ENCODE measurements at places on chromosomes 1 and 21.

DNA sequence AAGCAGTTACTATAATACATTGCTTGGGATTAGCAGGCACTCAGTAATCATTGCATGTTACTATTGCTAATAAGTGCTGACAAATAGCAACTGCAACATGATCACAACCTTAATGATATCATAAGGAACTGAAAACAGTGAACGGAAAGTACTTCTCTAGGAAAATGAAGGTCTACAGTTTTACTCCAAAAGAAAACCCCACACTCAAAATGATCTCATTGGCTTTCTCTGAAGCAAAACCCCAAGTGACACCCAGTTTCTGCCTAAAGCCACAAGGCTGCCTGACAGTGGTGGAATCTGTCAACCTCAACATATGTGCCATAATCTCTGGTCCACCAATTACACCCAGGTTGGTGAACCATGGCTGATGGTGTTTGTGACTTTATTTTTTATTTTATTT is 137.6 kb downstream of the PTGER3 start:
- no peak for DNase-seq

DNA sequence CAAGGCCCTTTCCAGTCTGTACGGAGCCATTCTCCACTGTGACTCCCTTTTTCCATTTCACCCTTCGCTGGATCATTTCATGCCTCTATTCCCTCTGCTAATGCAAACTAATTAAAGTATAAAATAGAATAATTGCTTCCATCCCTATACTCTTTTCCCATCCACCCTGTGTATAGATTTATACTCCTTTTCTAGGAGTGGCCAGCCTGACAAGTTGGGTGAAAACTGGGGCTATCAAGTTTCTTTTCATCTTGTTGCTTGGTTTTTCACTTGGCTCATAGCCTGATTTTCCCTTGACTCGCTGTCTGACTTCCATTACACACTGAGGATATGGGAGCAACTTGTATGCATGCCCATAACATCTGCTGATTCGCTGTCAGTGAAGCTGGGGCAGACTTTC is 107.0 kb downstream of the PLXNA2 start:
- DNase-seq = no peak

DNA sequence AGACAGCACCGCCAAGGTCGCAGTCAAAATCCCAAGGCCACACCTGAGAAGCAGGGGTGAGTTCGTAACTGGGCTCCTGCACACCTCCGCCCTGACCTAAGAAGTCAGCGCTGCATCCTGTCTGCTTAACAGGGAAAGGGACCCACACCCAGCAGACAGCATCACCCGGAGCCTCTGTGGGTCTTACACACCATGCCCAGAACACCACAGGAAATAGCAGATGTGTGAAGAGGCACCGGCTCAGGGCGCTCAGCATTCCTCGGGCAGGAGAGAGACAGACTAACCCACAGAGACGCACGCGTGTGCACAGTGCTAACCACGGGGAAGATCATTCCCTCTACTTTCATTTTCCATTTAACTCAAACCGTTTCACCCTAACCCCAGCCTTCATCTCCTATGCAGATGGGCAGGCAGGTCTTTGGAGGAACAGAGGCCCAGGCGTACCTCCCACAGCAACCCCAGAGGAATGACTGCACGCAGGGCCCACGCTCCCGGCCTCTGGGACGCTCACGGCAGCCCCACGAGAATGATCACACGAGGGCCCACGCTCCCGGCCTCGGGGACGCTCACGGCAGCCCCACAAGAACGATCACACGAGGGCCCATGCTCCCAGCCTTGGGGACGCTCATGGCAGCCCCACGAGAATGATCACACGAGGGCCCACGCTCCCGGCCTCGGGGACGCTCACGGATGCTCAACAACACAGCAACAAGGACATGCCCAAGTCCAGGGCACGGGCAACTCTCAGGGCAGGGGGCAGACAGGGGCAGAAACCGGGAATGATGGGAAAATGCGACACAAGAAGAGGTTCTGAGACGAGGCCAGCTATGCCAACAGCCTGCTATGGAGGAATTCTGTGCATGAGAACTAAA is 20.9 kb downstream of the POFUT2 start:
- DNase-seq = peak; percentile 65

- DNase-seq = no peak
These were observed 73.8 kb downstream of the CDC42BPA start for GRCh38 chr1:227244339-227245118.

DNA sequence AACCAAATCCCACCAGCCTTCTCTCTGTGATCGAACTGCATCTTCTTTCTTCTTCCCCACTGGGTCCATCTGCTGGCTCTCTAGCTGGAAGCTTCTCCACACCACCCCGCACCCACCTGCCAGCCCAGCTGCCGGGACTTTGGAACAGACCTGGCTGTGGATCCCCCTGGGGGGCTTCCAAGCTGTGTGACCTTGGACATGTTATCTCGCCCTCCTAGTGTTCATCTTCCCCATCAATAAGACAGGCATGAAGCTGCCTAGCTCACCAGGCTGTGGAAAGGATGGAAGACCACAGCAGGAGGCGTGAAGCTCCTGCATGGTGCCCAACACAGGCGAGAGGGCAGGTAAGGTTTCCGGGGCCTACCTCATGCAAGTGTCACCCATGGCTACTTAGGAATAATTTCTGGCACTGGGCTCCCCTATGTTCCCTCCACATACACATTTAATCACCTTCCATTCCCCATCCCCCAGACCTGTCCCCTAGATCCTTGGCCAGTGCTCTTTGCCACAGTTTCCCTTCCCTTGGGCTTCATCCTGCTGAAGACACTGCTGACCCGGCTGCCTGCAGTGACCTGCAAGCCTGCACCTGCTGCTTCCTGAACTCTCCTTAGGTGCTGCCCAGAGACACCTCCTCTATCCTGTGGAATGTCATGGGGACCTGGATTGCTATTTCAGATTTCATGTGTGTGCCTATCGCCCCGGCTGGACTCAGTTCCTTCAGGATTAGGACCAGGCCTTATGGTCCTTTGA is 13.2 kb upstream of the C2CD2 start:
- no peak for DNase-seq

DNA sequence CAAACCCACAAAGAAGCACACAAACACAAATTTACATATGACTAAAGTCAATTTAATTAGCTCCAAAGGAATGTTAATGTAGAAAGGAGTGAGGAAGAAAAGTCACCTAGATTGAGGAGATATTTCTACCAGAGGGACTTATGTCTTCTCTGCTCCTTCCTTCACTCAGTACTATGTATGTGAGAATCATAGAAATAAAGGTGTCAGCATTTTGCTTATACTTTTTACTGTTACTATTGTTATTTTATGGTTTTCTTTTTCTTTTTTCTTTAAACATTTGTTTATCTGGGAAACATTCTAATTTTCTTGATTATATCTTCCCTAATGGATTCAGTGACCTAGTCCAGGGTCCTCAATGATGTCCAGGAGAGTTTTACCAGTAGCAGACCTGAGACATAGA is 511.9 kb upstream of the NCAM2 start:
- no peak for DNase-seq

DNA sequence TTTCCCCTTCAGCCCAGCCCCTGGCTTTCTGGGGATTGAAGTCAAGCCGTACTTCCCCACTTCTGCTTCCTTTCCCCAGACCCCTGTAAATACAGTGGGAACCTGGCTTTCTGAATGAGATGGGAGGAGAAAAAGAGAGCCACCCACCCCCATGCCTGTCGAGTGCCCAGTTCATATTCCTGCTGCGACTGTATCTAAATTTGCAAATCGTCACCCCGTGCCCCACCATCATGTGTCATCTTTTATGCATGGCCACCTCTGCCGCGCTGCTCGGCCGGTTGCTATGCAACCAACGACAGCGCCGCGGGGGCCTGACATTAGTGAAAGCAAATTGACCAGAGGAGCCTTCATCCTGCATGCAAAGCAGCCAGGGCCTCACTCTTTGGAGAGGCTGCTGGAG is 143.0 kb downstream of the ELAVL4 start:
- DNase-seq = no peak

GRCh38 chr1:225936523-225936922 is 4.5 kb downstream of the LEFTY2 start:
- DNase-seq = no peak

- no peak for DNase-seq
These were observed 1.4 kb upstream of the MIA3 start for GRCh38 chr1:222616525-222616924.

- DNase-seq = no peak
These were observed 143.3 kb downstream of the RPS6KC1 start for GRCh38 chr1:213194383-213194782.

DNA sequence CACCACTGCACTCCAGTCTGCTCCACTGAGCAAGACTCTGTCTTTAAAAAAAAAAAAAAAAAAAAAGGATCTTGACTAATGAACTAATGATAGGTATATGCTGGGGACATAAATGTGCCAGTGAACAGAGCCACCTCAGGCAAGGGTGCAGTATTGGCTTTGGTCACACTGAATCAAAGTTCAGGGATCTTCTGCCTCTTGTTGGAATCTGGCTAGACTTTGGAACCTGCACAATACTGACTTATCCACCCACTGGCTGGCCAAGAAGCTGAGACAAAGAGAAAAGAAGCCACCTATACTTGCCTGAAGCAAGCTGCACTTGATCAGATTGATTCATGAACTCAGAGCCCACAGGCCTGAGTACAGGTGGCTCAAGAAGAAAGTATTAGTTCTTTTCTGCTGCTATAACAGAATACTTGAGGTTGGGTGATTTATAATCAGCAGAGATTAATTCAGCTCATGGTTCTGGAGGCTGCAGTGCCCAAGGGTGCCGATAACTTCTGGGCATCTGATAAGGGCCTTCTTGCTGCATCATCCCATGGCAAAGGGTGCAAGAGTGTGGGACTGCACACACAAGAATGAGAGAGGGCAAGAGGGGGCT is 172.0 kb downstream of the FGGY start:
- DNase-seq = no peak

DNA sequence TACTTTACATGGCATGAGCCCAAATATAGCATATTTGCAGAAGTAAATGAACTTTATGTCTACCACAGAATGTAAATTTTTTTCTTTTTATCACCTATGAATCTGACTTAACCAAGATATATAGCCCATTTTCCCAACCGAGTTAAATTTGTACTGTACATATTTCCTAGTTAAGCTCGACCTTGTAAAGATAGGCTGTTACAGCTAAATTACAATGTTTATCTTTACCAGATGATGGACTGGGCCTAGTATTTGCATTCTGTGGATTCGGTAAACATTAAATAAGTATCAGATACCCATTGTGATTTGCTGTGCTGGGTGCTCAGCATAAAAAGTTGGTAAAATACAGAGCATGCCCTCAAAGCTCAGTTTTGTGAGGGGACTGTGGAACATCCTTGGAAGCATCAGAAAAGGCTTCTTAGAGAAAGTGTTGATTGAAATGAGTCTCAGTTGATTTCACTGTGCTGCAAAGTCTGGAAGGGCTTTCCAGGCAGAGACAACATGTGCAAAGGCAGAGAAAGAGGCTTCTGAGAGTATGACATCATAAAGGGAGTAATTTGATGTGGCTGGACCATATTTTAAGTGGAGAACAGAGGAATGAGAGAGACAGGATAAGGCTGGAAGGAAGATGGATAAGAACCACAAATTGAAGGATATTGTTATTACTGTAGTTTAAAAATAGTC is 27.4 kb downstream of the MORC3 start:
- no peak for DNase-seq

- no peak for DNase-seq
These were observed 14.9 kb downstream of the CSRP1 start for GRCh38 chr1:201491896-201492511.

GRCh38 chr1:2642131-2642559 is 9.3 kb upstream of the MMEL1 start:
- DNase-seq = no peak

DNA sequence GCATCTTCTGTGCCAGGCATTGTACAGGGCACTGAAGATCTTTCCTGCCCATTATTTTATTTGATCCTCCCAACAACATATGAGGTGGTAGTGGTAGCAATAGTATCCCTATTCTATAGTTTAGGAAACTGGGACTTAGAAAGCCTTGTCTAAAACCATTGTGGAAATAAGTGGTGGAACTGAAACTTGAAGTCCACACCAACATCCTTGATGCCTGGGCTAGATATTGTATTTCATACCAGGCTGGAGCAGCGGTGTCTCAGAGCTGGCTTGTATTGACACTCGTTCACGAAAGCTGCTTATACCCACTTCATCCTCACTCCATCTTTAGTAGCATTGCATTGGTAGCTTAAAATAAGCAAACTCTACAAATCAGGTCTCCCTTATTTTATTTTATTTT is 9.7 kb upstream of the CTSS start:
- DNase-seq = no peak

- DNase-seq = peak; percentile 44
These were observed 36.8 kb upstream of the DUSP10 start for GRCh38 chr1:221778535-221779142.

- no peak for DNase-seq
These were observed 183.1 kb upstream of the KAZN start for GRCh38 chr1:14415396-14415795.

DNA sequence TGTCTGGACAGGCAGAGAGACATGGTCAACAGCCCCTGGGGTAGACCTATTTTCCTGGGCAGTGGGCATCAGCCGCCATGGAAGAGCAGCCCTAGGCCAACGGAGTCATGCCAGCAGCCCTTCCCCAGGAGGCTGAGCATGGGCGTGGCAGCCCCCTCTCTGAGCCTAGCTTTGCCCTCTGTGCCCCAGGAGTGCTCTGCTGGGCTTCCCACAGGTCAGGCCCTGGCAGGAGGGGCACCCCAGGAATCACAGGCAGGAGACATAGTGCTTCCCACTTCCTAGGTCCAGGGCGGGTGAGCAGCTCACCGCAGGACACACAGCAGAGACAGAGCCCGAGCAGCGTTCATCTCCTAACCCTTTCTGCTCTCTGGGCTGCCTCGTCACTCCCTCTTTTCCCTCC is 132.8 kb downstream of the GLIS1 start:
- no peak for DNase-seq

DNA sequence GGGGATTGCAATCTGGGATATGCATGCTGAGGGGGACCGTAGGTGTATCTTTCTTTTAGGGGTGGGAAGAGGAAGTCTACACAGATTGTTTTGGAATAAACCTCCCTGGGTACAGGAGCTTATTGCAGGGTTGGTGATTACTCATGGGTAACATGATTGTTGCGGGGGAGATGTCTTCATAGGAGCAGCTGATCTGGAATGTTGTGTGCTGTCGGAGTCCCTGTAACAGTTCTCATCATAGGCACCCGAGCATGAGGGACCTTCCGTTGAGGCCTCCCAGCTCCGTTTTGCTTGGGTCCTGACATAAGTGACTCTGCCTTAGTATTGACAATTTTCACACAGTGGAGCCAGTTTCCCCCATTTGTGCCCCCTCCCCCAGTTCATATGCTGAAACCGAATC is 4.2 kb upstream of the PRXL2B start:
- no peak for DNase-seq

DNA sequence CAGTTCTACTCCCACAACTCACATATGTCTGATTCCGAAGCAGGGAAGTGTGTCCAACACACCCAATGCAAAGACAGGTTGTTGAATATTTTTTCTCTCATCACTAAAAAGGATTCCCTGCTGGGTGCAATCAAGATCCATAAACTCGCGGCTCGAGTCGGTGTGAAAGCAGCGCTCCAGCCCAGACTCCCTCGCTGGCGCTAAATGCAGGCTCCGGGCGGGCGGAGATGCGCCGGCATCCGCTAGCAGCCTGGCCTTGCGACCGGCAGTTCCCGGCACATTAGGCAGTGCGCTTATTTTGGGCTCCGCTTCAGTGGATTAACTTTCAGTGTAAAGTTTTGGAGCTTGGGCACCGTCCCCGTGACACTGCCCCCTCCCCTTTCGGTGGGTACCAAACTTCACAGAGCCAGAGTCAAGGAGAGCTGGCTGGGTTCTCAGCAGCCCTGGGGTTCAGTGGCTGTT is 87.7 kb upstream of the POU3F1 start:
- DNase-seq = no peak

- peak; percentile 73 for DNase-seq
These were observed at the start of gene SLC45A1 for GRCh38 chr1:8317647-8318381. TSS of gene SLC45A1 (plus strand) at chr1:8318114. CDS start at chr1:8324330, 6,216 bp downstream.
